NCI-H1092 (cell line): ENCODE measurements at places on chromosomes 6 and 20.

GRCh38 chr20:30949761-30950160 is 307.7 kb upstream of the DEFB115 start:
- no peak for DNase-seq

DNA sequence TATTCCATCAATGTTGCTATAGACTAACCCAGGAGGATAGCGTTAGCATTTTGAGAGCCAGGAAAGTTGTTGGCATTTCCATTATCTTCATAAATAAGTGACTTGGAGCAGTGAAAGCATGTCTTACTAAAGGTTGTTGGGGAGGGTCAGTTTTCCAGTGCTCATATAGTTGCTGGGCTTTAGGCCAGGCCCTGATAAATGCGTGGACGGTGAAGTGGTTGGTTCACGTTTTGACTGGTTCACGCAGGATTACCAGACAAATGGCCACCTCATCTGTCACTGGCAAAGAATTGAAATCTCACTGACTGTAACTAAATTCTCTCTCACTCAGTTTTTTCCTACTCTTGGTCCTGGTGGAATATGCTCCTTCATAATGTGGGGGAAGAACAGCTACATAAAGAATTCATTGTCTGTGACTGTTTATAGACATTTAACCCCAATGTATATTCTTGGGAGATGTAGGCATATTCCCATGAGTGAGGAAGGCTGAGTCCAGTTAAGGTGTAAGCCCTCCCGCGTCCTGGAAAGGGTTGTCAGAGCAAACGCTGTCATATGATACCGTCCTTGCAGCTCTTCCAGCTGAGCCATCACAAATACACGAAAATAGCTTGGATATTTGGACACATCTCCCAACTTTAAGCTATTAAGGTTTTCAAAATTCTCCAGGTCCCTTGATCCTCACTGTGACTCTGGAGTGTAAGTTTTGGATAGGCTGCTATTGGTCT is 27.8 kb downstream of the LRRC1 start:
- no peak for DNase-seq

- DNase-seq, result no peak
These were observed 39.2 kb downstream of the CDH4 start for GRCh38 chr20:61291166-61291829.

- peak; percentile 59 for DNase-seq
These were observed 621.5 kb upstream of the CDH4 start for GRCh38 chr20:60630609-60631008.

DNA sequence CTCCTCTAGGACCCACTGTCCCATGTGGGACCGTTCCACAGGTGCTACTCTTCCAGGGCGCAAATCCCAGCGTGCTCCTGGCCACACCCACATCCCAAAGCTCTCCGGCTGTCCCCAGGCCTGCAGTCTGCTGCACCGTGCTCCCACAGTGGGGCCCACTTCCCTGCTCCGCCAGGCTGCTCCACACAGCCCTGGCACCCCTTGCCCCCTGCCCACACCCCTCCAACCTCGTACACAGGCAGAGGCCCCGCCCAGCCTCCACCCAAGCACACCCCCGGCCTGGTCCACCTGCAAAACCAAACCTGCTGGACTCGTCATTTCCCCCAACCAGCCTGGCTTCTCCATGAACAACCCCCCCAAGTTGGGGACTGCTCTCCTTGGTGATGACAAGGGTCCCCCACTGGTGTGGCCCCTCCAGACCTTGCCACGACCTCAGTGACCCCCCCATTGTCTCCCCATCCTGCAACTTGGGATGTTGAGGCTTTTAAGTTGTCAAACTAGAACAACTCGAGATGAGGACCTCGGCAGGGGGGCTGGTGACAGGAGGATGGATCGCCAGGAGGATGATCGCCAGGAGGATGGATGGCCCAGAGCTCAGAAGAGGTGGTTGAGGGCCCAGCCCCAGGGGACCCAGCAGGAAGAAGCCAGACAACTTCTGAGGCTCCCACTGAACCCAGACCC is 27.1 kb downstream of the YTHDF1 start:
- DNase-seq, result no peak
